T-helper 1 cell treated with Interleukin-12 subunit alpha and Interleukin-12 subunit beta and Interleukin-4 antibody, amounts not matched to agents 30 ng/mL and 1 ng/mL, for 36 hours (primary cell): ENCODE measurements at places on chromosomes 5 and 9. TPM values are rescaled to one million over a fixed set of nuclear protein-coding genes. Genes with fewer than 3 reads are reported as not detected.

Gene OGN
- 0.15 TPM in 1 of 2 replicates, not detected in the other for total RNA-seq

Gene SHOC1
- total RNA-seq: not detected in 2 replicates

Gene ITK
- total RNA-seq: 295 and 307 TPM in 2 replicates

Gene FSD1L
- total RNA-seq: 5.2 and 5.3 TPM in 2 replicates

Gene ABLIM3
- total RNA-seq: not detected in 2 replicates

Gene RELL2
- 18.2 and 19.3 TPM in 2 replicates for total RNA-seq

Gene BARHL1
- not detected in 2 replicates for total RNA-seq
